Activated CD8-positive, alpha-beta T cell treated with anti-CD3 and anti-CD28 coated beads for 36 hours (primary cell): ENCODE measurements at places on chromosomes 11 and 22. TPM values are rescaled to one million over a fixed set of nuclear protein-coding genes. Genes with fewer than 3 reads are reported as not detected.
A peak's percentile ranks its signal among the peaks of the same experiment; 100 is the strongest.

- no peak overlapping the region for H3K4me3 ChIP-seq
- peaks cover 10% of the 10 kb centered on the region for H3K27me3 ChIP-seq
- peaks cover 15% of the 10 kb centered on the region for H3K4me1 ChIP-seq
- DNase-seq, result peak; percentile 71
Observed at GRCh38 chr11:67053896-67054329, 2.7 kb upstream of the RHOD start.

- H3K36me3 ChIP-seq, result no peaks in the 10 kb centered on the region
- no peak overlapping the region for H3K4me3 ChIP-seq
- DNase-seq, result no peak
- no peaks in the 10 kb centered on the region for H3K27me3 ChIP-seq
- no peak overlapping the region for H3K27ac ChIP-seq
- no peaks in the 10 kb centered on the region for H3K4me1 ChIP-seq
Observed at GRCh38 chr11:112902361-112903011, 58.7 kb upstream of the NCAM1 start.

DNA sequence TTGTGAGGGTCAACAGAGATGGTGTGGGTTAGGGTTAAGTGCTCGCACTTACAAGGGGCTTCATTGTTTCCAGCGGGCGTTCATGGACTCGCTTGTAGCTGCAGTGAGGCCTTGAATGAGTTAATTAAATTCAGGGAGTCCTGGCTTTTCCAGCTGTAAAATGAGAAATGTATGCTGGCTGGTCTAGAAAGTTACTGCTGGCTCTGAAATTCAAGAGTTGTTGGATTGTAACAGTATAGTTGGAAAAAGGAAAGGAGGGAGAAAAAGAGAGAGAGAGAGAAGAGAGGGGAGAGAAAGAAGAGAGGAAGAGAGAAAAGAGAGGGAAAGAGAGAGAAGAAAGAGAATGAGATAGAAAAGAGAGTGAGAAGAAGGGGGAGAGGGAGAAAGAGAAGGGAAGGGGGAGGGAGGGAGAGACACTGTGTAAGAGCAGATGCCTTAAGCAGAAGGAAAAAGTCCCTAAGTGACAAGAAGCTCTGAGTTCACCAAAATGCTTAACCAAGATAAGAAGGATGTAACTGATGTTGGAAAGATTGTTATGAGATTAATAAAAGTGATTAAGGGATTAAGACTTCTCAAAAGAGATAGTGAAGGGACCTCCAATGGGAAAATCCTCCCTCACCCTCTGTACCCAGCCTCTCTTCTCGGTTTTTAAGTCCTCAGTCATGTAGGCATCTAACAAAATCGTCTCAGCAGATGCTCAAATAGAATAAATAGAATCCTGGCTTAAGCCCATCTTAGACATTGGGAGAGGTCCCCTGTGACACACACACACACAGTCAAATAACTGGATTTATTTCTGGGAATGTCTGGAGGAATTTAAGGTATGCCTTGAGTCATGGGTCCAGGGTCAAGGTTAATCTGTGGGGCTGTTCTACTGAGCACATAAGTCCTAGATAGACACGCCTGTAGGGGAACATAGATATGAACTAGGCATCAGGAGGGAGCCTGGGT is 477.9 kb downstream of the MIAT start:
- H3K27ac ChIP-seq, result no peak overlapping the region
- no peak overlapping the region for H3K4me3 ChIP-seq
- no peaks in the 10 kb centered on the region for H3K36me3 ChIP-seq
- peaks cover 13% of the 10 kb centered on the region for H3K27me3 ChIP-seq
- DNase-seq, result no peak

DNA sequence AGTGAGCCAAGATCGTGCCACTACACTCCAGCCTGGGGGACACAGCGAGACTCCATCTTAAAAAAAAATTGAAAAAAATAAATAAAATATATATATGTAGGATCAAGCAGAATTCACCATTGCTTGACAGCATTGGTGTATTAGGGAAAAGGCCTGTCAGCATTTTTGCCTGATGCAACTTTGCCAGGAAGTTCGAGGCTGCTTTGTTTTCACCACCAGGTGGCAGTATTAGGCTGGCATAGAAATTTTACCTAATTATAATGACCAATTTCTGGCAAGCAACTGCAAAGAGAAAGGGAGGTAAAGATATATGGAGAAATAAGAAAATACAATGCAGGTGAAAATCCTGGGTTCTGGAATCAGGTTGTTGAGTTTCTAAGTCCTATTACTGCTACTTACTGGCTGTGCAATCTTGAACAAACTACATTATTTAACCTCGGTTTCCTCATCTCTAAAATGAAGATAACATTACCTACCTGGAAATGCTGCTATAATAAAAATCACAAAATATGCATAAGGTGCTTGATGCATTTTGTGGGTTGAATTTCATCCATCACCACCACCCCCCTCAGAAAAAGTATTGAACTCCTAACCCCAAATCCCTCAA is 24.7 kb downstream of the LAYN start:
- peaks cover 4% of the 10 kb centered on the region for H3K4me1 ChIP-seq
- H3K27me3 ChIP-seq, result peaks cover under 1% of the 10 kb centered on the region
- peaks cover 4% of the 10 kb centered on the region for H3K36me3 ChIP-seq
- peak; percentile 80 for DNase-seq

- H3K27me3 ChIP-seq, result peaks cover 14% of the 10 kb centered on the region
- H3K4me1 ChIP-seq, result peaks cover 17% of the 10 kb centered on the region
- no peak overlapping the region for H3K27ac ChIP-seq
- no peak overlapping the region for H3K4me3 ChIP-seq
Observed at GRCh38 chr11:125069796-125070195, 6.7 kb downstream of the SLC37A2 start.

GRCh38 chr22:32707971-32708370 is 93.5 kb upstream of the TIMP3 start:
- no peak for DNase-seq
- H3K36me3 ChIP-seq, result no peaks in the 10 kb centered on the region
- no peaks in the 10 kb centered on the region for H3K4me1 ChIP-seq
- no peaks in the 10 kb centered on the region for H3K27me3 ChIP-seq
- H3K4me3 ChIP-seq, result no peak overlapping the region

- H3K27ac ChIP-seq, result no peak overlapping the region
- no peaks in the 10 kb centered on the region for H3K36me3 ChIP-seq
- no peak overlapping the region for H3K4me3 ChIP-seq
Observed at GRCh38 chr22:28978863-28979796, 82.5 kb downstream of the C22orf31 start.

DNA sequence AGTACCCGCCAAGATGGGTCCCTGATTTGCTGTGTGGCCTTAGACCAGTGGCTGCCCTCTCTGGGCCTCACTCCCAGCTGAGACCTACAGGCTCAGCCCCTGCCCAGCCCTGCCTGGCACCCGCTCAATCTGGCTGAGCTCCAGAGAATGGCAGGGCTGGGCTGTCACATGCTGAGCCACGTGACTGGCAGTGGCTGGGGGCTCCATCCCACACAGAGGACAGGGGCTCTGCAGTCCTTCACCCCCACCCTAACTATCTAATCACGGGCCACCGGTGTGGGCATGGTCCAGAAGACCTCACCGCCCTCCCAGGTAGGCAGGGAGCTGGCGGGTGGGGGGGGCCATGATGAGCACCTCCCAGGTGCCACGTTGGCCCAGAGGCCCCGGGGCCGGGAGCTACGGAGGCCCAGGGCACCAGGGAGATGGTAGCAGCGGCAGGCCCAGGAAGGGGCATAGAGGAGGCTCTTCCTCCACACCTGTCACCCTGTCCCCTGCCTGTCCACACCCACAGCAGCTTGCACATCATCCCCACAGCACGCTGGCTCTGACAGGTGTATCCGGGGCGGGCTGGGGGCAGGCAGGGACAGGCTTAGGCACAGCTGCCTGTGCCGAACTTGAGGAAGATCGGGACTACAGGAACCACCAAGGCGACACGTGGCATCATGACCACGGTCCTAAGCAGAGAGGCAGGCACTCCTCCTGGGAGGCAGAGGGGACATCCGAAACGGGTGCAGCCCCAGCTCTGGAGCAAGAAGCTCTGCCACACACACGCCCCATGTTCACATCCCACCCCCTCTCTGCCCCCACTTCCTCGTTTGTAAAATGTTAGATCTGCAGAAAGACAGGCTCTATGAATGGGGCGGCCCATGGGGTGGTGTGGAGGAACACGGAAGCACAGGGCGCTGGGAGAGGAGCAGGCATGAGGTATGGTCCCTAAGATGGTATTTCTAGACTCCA is 1.5 kb upstream of the ALDH3B1 start:
- no peaks in the 10 kb centered on the region for H3K27me3 ChIP-seq
- H3K4me1 ChIP-seq, result peaks cover 15% of the 10 kb centered on the region
- H3K36me3 ChIP-seq, result no peaks in the 10 kb centered on the region
- H3K27ac ChIP-seq, result no peak overlapping the region

GRCh38 chr11:27839226-27839913 is 139.1 kb upstream of the BDNF start:
- H3K4me1 ChIP-seq, result no peaks in the 10 kb centered on the region
- no peak for DNase-seq
- no peak overlapping the region for H3K4me3 ChIP-seq
- no peaks in the 10 kb centered on the region for H3K36me3 ChIP-seq
- no peak overlapping the region for H3K27ac ChIP-seq
- peaks cover 4% of the 10 kb centered on the region for H3K27me3 ChIP-seq

Gene PAFAH1B2
- 50.2 TPM for total RNA-seq

Gene CSNK2A3
- total RNA-seq, result 5.4 TPM
